ENCODE measurements at places on chromosomes 2 and 18. TPM values are rescaled to one million over a fixed set of nuclear protein-coding genes. Genes with fewer than 3 reads are reported as not detected.

The KCNG3 gene
- total RNA-seq: 2.7 TPM

The SKOR2 gene
- total RNA-seq: 0.15 TPM

The MC5R gene
- total RNA-seq: not detected

The SERPINB10 gene
- total RNA-seq: not detected

DNA sequence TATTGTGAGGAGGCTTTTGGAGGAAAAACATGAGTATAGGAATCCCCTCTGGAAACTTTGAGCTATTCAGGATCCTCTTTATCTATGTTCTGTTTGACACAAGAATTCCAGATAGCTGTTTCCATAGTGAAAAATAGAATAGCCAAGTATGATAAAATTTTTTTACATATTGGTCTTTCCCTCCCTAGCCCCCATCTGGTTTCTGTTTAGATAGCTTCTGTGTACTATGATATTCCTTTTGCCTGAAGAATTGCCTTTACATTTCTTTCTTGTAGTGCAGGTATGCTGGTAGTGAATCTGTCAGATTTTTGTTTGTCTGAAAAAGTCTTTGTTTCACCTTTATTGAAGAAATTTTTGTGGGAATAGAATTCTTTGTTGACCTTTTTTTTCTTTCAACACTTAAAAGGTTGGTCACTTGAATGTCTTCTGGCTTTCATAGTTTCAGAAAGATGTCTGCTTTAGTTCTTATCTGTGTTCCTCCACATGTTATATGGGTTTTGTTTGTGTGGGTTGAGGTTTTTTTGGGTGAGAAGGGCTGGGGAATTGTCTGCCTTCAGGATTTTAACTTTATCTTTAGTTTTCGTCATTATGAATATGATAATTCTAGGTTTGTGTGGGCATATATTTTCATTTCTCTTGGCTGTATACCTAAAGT, 29.9 kb upstream of the FBLN7 start:
- DNase-seq: no peak

DNA sequence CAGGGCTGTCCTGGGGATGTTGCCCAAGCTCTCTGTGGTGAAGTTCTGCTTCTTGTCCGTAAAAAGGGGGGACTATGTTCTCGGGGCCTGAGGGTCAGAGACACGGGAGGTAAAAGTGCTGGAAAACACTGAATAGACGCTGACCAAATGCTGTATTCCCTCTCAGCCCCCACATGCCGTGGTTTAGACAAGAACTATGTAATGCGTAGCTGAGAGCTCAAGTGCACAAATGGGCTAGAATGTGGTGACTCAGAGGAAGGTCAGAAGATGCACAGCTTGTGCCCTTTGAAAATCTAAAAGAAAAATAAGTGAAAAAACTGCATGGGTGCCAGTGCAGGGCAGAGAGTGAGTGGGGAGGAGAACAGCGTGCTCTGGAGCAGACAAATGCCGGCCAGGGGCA, 80.3 kb upstream of the MAP4K4 start:
- DNase-seq: no peak

- peak; percentile 100 for DNase-seq
Measured at GRCh38 chr2:27086090-27086723, 365 bp upstream of the KHK start.

GRCh38 chr18:58452454-58453166, 176.3 kb downstream of the ALPK2 start:
- no peak for DNase-seq

- no peak for DNase-seq
Measured at GRCh38 chr2:175914846-175915245, 87.2 kb downstream of the LNPK start.

DNA sequence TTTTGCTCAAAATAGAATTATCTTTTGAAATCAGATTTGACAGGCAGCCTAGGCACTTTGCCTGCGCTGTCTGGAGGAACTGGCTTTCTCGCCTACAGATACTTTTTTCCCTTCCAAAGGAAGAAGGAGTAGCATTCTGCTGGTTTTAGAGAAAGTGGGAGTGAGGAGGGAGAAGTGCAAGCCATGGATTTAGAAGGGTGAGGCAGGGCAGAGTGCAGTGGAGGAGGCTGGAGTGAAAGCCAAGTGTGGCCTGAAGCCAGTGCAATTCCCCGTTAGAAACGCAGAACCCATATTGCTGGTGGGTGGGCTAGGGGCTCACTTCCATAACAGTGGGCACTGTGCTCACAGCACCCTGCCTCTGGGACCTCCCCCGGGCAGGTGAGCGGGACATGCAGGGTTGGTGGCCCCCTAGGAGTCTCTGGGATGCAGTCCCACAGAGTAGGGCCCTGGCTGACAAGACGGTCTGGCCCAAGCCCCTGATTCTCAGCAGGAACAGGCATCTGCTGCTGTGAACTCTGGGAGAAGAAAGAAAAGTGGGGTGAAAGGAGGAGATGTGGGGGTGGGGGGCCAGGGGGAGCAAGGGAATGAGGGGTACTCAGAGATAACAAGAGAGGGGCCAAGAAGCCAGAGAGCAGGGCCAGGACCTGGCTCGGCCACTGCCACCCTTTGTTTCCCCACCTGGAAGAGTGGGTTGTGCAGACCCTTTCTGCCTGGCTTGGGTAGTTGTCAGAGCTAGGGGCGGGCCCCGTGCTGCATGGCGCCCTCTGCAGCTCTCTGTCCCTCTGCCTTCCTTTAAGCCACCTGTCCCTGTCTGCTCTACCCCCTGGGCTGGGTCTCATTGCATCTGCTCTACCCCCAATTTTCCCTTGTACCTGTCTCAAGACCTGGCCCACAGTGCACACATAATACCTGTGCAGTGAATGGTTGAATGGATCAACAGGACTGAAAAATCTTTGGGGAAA, 273.5 kb upstream of the HS6ST1 start:
- DNase-seq: peak; percentile 80

DNA sequence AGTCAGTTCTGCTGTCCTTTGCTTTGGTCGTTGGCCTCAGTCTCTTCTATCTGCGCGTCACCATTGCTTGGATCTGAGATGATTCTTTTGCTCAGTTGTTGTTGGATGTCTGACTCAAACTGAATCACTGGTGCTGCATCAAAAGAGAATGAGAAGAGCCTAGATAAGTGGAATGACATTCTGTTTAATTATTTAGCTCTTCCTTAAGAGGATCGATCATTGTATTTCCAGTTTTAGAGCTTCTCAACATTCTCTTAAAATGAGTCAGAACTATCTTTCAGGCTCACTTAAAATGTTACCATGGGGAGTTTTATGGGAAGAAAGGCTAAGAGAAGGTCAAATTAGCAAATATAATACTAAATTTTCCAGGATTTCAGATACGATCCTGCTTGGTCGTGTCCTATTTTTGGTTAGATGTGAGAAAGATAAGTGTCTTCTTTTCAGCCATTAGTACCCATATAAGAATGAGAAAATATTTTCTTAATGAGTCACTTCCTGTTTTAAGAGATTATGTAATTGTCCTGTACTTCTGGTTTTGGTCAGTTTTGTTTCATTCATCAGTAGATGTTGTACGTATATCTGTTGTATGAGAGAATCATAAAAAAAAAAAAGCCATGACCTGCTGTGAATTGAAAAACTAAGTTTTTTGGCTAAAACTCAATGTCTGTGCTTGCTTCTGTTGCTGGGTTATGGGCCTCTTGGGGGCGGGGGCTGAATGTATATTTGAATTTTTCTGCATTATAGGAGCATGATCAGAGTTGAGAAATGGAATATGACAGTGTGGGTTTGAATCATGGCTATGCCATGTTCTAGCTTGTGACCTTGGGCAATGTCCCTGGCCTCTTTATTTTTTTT, 31.6 kb upstream of the CASP10 start:
- no peak for DNase-seq

GRCh38 chr2:16413285-16413684, 252.3 kb downstream of the CYRIA start:
- DNase-seq: no peak

- DNase-seq: peak; percentile 88
Measured at GRCh38 chr2:98936353-98937351, 627 bp upstream of the CRACDL start.

GRCh38 chr2:45274250-45274926, 265.1 kb upstream of the SIX2 start:
- DNase-seq: peak; percentile 42

GRCh38 chr2:181516992-181517391, 59.8 kb downstream of the ITGA4 start:
- no peak for DNase-seq
